Inflammatory macrophage treated with lipopolysaccharide for 1 hour (primary cell): ENCODE measurements at places on chromosomes 6 and 20.

GRCh38 chr20:22241609-22242008, 342.8 kb downstream of the FOXA2 start:
- no peak for DNase-seq

- no peak for DNase-seq
Observed at GRCh38 chr6:105500693-105501092, 97.8 kb upstream of the PREP start.

- no peak for DNase-seq
Observed at GRCh38 chr6:131728296-131728939, 17.6 kb upstream of the CTAGE9 start.

DNA sequence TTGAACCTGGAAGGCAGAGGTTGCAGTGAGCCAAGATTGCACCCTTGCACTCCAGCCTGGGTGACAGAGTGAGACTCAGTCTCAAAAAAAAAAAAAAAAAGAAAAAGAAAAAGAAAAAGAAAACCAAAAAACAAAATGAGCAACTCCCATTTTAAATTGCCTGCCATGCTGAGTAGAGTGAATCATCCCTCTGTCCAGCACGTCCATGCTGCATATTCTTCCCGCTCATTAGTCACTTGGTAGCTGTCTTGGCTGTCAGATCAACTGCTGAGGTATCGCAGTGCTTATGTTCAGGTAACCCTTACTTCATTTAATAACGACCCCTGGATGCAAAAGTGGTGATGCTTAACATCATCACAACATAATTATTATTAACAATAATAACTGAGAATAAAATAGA, 72.6 kb upstream of the RNF24 start:
- DNase-seq, result no peak

DNA sequence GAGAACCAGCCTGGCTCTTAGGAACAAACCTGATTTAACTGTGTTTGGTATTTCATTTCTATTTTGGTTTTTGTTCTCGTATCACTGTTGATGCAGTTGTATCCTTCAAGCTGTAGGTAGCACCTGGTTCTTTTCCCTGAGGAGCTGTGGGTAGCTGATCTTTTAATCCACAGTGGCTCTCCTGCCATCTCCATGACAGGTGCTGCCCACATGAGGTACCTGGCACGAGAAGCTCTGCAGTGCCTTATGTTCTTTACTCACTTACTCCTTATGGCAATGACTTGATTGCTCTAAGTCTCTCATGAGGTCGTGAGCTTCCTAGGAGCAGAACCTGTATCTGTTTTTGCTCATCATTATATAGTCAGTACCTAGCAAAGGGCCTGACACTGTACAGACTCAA, 74.3 kb upstream of the EMILIN3 start:
- no peak for DNase-seq

DNA sequence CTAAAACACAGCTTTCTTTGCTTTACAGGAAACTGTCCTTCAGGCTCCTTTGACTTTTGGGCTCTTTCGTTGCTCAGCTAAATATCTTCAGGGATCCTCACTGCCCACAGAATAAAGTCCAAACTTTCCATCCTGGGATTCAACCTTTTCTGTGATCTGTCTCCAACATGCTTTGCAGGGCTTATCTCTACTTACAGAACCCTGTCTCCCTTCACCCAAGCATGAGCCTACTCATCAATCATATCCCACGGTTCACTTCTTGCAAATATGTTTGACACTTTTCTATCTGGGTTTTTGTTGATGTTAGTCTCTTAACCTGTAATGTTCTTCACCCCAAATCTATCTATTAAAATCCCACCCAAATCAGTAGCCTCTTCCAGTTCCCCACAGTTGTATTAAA, 327.3 kb upstream of the RNF24 start:
- DNase-seq, result no peak

DNA sequence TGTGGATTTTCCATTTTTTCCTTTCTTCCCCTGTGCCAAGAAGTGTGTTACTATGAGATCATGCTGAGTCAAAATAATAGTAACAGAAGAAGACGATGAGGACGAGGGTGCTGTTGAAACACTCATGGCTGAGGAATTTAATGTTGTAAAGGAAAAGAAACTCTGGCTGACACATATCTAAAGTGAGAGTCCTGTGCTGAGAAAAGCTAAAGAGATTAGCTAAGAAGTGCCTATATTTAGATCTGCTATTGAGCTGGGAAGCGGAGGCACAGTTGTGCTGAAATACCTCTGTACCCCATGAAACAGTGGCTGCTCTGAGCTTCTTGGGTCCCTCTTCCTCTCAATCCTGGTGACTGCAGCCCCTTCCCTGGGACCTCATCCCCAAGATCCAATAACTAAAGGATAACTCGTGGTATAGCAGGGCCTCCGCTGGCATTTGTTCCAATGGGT, 1.1 kb upstream of the SYTL3 start:
- no peak for DNase-seq

DNA sequence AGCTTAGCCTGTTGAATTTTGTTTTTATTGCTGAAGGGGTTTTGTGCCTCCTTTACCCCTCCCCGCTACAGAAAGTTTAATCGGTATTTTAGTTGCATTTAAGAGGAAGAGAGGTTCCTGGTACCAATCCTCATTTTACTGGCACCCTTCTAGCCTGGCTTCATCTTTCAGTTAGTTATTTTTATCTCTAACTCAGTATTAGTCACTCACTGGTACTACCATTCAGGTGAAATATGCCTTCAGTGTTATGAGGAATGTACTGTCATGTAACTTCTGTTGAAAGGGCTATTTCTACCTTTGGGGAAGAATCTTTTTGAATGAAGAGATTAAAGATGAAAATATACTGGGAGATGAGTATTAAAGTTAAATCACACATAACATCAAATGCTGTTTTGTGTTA, 211.8 kb downstream of the CDKAL1 start:
- no peak for DNase-seq

DNA sequence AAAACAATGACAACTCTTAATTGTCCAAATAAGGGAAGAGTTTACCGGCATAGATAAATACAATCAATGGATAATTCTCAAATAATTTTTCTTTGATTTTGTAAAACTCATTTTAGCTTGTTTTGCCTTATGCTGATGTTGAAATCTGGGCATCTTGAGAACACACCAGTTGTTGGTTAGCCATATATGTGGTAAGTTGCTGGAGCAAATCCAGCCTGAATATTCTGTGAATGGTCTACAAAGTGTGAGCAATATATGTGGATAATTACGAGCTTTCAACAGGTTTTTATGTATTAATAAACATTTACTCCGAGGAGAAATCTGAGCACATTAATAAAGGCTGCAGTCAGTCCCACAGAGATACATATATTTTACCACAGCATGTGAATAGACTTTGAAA, 423.6 kb downstream of the BCKDHB start:
- no peak for DNase-seq

- peak; percentile 58 for DNase-seq
Observed at GRCh38 chr6:36340618-36341454, 4.1 kb upstream of the BNIP5 start.

DNA sequence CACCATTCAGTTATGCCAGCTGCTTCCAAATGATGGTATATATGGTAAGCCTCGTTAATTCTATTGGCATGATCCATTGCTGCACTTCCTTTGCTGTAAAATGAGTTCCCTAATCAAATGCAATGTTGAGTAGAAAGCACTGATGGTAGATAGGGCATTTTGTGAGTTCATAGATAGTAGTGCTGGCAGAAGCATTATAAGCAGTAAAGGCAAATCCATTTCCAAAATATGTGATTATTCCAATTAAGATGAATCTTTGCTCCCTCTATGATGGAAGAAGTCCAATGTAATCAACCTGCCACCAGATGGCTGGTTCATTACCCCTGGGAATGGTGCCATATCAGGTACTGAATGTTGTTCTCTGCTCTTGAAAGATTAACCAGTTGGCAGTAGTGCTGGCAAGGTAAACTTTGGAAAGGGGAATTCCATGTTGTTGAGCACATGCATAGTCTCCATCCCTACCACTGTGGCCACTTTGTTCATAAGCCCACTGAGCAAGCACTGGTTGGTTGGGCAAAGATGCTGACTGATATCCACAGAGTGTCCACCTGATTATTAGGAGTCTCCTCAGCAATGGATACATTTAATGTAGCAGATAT, 5.6 kb upstream of the TBPL1 start:
- no peak for DNase-seq

GRCh38 chr6:13012977-13013680, 296.6 kb downstream of the PHACTR1 start:
- no peak for DNase-seq

- peak; percentile 51 for DNase-seq
Observed at GRCh38 chr20:23130622-23131140, 44.6 kb upstream of the CD93 start.

DNA sequence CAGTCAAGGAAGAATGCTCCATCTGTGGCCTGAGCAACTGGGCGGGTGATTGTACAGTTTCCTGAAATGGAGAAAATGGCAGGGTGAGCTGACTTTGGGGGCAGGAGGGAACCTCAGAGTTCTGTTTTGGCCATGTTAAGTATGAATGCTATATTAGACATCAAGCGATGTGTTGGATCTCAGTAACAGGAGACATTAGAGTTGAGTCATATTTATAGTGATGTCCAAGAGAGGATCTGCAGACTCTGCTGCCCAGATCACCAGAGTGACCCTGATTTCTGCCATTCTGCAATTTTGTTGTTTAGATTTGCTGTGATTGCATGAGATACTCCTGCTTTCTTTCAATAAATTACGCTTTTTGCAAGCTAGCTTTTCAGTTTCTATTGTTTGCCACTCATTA, 131.4 kb upstream of the ENPP5 start:
- DNase-seq, result no peak

- DNase-seq, result no peak
Observed at GRCh38 chr20:43011491-43011890, 178.2 kb downstream of the PTPRT start.

GRCh38 chr20:2459981-2460751, 10.4 kb downstream of the SNRPB start:
- no peak for DNase-seq

- no peak for DNase-seq
Observed at GRCh38 chr6:149218915-149219314, 98.6 kb upstream of the TAB2 start.

DNA sequence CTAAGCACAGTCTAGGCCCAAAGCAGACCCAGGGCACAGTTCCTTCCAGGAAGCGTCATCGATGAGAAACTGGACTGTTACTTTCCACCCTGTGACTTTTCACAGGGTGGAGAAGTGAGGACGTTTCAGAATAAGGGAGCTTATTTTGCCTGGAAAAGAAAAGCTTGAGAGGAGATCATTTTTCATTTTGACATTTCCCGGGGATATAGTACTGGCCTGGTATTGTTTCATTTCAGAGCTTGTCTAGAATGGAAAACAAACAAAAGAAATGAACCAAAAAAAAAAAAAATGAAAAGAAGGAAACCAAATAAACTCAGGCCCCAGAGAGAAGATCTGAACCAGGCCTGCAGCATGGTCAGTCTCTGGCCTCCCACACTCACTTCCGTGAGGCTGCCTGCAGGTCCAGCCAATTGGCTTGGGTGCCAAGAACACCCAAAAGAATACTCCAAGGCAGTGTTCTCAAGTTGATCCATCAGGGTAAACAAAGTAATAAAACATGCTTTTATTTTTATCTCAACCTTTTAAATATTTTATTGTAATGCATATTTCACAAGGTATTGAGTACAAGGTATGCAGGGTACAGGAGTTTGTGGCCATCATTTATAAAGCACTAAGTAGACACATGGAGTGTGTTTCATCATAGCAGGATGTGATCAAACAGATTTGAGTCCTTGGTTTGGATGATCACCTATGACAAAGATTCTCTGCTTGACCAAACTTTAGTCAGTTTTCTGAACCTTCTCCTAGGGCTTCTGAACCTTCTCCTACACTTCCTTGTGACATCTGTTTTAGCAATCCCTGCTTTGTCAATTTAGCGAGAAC, 176.9 kb upstream of the GGTLC1 start:
- no peak for DNase-seq

GRCh38 chr6:38701551-38701950, 1.4 kb downstream of the GLO1 start:
- no peak for DNase-seq

- DNase-seq, result peak; percentile 29
Observed at GRCh38 chr6:90083891-90084290, 189.6 kb downstream of the GJA10 start.

GRCh38 chr6:49775043-49775442, 12.0 kb downstream of the PGK2 start:
- no peak for DNase-seq
